ENCODE measurements at places on chromosomes 4 and X.

DNA sequence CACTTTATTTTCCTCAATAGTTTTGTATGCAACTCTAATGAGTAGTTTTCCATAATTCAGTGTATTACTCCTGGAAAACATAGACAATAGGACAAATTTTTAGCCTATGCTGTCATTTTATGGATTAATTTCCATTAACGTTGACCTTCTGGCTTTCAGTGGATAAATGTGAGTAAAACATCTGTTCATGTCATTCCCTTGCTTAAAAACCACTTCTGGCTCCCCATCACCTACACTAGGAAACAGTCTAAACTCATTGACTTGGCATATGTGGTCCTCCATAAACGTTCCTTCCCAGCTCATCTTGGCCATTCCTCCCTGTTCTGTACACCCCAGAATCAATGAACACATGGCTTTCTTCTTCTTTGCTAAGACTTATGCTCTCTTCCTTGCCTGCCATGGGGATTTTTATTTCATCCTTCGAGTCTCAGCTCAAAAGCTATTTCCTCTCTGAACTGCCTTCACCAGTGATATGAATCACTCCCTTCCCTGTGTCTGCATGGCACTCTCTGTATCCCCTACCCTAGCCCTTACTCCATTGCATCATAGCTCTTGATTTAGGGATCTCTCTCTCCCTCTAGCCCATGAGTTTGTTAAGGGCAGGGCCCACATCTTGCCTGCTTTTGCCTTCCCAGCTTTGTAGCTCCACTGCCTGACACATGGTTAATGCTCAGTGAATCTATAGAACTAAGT lies 34.8 kb downstream of the DOCK11 start:
- DNase-seq: no peak

DNA sequence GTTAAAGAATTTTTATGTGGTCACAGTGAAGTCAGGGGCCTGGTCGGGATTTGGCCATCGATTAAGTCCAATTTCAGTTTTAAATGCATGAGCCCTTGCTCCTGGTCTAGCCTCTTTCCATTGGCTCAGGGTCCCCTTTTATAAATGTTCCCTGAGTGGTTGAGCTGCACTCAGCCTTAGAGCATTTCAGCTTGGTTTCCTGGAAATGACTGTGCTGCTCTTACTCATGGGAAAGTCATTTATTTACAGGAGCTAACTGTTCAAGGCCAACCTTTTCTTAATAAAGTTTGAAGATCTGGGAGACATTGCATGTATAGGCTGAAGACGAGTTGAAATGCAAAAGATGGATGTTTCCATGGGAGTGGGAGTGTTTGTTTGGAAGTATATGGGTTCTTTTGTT lies 98.8 kb upstream of the CLNK start:
- DNase-seq: no peak

DNA sequence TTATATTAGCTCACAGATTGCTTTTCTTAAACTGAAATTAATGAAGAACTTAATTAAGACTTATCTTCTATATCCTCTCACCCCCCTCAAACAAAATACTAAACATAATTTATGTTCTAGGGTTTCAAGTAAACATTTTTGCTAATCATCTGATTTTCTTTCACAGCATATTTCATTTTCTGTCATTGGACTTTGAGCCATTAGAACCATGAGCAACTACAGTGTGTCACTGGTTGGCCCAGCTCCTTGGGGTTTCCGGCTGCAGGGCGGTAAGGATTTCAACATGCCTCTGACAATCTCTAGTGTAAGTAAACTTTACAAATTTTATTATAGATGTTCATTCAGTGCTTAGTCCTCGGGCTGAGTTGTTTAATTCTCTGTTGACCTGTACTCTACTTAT lies 3.3 kb downstream of the PDLIM5 start:
- no peak for DNase-seq

DNA sequence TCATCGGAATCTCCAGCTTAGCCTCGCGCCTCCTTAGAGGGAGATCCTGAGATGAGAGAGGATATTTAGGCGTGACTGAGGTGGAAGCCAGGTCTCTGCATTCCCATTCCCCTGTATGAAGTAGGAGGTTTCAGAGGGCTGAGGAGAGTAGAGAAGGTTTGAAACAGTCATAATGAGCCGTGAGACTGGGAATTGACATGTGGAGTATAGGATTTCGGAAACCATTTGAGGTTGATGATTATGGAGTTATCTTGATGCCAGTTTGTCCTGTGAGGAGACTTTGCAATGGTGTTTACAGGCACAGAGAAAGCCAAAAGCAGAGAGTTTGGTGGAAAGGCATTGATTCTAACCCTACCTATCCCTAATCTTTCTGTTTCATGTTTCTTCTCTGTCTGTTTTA lies 2.0 kb downstream of the CHST7 start:
- no peak for DNase-seq

GRCh38 chrX:55648434-55648833 lies 25.2 kb downstream of the FOXR2 start:
- no peak for DNase-seq

DNA sequence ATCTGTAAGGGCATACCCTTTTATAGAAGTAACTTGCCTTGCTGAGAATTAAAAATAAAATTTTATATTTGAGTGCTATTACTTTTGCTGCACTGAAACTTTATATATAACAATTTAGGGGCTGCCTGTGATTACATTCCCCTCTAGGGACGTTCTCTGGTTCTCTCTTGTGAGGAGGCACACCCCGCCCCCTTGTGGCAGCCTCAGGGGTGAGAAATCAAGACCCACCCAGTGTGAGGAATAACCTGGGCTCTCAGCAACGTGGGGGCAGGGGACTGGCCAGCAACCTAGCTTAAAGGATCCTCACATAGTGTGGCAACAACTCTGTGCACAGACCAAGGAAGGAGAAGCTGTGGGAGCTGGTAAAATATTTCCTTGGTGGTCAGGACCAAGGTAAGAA lies 43.7 kb downstream of the MAGEA9 start:
- no peak for DNase-seq

GRCh38 chrX:153668423-153669173 lies 5.0 kb downstream of the PNCK start:
- DNase-seq: peak; percentile 28

DNA sequence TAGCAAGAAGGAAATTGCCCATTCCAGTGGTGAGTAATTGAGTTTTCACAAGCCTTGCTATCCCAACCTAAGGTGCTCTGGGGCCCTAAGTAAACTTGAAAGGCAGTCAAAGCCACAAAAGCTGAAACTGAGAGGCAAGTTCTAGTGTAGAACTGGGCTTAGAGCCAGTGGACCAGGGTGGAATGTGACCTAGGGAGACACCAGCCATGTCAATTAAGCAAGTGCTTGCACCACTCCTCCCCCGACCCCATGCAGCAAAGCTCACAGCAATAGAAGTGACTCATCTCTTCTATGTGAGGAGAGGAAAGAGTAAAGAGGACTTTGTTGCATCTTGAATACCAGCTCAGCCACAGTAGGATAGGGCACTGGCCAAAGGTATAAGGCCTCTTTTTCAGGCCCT lies 486.1 kb upstream of the POU3F4 start:
- no peak for DNase-seq

DNA sequence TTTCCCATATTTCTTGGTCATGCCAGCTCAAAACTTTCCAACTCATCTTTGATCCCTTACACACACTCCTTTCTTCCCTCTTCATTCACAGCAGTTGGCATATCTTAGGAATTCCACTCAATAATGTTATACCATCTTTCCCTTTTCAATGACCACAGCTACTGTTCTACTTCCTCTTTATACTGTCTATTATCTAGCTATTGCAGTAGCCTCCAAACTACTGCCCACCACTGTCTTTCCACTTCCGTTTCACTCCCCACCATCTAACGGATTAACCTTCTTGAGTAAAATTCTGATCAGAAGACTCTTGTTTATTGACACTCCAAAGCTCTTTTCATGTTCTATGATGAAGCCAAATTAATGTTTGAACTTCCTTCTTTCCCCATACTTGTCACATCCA lies 55.8 kb downstream of the ADAMTS3 start:
- no peak for DNase-seq

DNA sequence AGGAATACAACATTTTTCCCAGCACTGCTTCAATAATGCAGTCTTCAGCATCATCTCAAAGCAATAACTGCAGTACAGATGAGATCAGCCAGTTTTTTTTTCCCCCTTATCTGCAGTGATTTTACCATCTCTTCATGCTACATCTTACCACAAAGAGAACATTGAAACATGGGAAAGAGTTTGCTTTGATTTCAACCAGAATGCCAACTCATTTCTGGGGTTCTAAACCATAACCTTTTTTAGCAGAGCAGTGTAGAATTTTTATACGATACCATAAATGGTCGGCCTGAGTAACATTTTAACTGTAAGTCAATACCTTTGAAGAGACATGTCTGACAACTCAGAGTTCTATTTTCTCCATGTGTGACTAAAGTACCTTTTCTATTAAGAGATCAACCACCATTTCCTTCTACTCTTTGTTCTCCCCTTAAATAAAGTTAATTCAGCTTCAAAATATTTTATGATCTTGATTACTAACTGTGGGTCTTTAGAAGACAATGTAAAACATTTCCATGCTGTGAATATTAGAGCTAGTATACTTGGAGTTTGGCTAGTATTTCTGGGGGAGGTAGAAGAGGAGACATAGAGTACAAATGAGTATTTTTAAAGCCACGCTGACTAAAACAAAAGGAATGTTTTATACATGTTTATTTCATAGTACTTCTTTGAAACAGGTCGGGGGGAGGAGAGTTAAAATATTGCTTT lies 69.1 kb downstream of the TET2 start:
- DNase-seq: no peak

DNA sequence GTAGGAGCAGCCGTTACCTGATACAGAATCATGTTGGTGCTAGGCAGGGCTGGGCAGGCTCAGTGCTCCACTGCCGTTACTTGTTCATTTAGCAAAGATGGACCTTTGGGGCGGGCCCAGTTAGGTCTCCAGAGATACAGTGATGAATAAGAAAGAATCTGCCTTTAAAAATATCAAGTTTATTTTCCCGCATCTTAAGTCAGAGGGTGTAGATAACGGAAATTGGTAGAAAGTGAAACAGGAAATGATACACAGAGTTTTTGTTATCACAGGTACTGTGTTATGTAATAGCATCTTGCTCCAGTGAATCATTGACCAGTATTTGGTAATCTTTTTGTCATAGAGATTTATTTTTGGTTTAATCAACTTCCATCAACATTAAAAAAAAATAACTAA lies 5.5 kb downstream of the TMEM131L start:
- no peak for DNase-seq

- no peak for DNase-seq
These were observed 133.1 kb downstream of the ARAP2 start for GRCh38 chr4:36111172-36111571.

- no peak for DNase-seq
These were observed 1.6 kb upstream of the ARHGAP10 start for GRCh38 chr4:147730333-147730732.

GRCh38 chrX:26871967-26872366 lies 591.2 kb downstream of the PPP4R3C start:
- no peak for DNase-seq

DNA sequence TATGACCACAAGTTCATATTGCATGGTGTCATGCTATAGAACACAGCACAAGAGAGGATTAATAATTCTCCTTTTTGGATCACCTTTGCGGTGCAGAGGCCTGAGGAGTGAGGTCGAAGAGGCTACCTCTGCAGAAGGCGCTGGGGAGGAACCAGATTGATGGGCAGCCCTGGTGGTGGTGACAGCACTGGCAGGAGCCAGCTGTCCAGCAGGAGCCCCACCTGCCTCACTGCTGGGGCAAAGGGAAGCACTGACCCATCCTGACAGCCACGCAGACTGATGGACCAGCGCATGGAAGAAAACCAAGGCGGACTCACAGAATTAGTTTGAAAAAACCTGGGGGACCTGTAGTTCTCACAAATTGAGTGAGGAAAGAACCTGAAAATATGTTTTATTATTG lies 50.9 kb downstream of the COX18 start:
- no peak for DNase-seq

DNA sequence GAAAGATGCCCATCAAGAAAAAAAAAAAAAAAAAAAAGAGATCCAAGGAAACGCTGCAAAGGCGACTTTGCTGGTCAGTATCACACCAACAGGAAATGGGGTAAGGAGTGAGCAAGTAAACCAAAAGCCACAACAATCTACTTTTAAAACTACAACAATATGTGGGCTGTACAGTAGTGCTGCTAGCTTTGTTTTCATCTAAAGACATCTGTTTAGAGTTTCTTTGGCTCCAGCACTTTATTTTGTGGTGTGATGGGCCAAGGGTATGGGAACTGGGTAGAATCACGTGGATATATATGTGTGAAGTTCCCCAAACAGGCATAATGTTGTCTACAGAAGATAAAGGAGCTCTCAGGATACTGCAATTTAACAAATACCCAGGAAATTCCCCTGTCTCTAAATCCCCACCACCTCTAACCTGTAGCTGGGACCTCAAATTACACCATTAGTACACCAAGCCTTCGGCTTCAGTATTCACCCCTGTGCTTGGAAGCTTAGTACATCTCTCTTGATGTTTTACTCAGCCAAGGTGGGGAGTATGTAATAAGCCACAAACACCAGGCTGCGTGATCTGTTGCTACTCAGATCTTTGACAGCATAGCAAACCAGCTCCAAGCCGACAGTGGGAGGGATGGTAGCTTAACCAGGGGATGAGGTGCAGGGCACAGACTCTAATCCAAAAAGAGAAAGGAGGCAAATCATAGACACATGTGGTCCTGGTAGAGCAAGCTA lies 207.9 kb downstream of the HS6ST2 start:
- no peak for DNase-seq

DNA sequence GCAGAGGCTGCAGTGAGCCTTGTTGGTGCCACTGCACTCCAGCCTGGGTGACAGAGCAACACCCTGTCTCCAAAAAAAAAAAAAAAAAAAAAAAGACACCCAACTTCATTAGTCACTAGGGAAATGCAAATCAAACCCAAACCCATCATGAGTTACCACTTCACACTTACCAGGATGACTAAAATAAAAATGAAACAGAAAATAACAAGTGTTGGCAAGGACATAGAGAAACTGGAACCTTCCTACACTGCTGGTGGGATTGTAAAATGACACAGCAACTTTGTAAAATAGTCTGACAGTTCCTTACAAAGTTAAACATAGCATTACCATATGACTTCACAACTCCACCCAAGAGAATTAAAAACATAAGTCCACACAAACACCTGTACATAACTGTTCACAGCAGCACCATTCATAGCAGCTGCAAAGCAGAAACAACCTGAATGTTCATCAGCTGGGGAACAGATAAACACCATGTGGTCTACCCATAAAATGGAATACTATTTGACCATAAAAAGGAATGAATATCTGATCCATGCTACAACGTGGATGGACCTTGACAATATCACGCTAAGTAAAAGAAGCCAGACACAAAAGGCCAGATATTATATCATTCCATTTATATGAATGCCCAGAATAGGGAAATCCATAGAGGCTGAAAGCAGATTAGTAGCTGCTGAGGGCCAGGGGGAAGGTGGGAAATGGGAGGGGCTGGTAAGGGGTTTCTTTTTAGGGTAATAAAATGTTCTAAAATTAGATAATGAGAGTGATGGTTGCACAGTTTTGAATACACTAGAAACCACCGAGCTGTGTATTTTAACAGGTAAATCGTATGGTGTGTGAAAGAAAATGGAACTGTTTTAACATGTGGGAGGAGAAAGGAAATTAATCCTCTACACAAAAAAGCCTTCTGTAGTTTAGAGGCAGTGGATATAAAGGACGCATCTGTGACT lies 18.3 kb downstream of the CD99L2 start:
- DNase-seq: no peak

All from activated CD4-positive, CD25-positive, alpha-beta regulatory T cell treated with anti-CD3 and anti-CD28 coated beads, Interleukin-2, amount 50 U/mL, for 72 hours (primary cell).